Activated naive CD8-positive, alpha-beta T cell treated with anti-CD3 and anti-CD28 coated beads for 36 hours (primary cell): ENCODE measurements at places on chromosomes 12 and 14. TPM values are rescaled to one million over a fixed set of nuclear protein-coding genes. Genes with fewer than 3 reads are reported as not detected.

CD163 gene
- total RNA-seq: not detected

SOAT2 gene
- total RNA-seq: 3.1 TPM

PPP4R4 gene
- total RNA-seq: 1.4 TPM

GRCh38 chr12:131147894-131148293 is 194.2 kb downstream of the ADGRD1 start:
- no peak for DNase-seq

- DNase-seq: no peak
Measured at GRCh38 chr14:87156878-87157277, 836.1 kb downstream of the GALC start.

DNA sequence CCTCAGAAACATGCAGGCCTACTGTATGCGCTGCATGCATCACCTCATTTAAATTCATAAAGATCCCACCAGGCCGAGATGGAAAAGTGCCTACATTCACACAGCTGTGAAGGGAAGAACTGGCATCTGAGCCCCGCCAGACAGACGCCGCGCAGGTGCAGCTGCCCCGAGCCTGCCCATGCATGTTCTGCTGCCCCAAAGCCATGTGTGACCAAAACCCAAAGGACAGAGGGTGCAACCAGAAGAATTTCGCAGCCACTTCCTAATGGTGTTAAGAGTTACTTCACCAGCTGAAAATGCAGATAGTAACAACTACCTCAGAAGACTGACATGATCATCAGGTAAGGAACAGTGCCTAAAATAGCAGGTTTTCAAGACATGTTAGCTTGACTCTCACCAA is 13.5 kb upstream of the KRT8 start:
- no peak for DNase-seq

GRCh38 chr12:32921397-32921796 is 24.8 kb upstream of the PKP2 start:
- no peak for DNase-seq

GRCh38 chr12:131204416-131205274 is 250.9 kb downstream of the ADGRD1 start:
- no peak for DNase-seq

GRCh38 chr14:60926002-60926401 is 54.9 kb downstream of the TRMT5 start:
- DNase-seq: no peak

- no peak for DNase-seq
Measured at GRCh38 chr12:107759410-107759809, 1.5 kb downstream of the PRDM4 start.

DNA sequence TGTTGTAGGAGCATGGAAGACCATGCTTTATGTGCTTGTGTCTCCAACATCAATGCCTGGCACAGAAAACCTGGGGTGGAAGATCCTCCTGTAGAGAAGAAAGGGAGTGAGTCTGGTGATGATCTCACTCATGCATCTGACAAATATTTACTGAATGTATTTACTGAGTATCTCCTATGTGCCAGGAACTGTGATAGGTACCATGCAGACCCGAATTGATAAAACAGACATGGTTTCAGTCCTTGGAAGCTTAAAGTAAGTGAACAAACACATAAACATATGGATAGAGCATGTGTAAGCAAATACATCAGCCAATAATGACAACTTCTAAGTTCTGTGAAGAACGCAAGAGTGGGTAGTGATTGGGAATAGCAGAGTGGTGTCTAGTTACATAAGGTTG is 117.0 kb upstream of the CCDC198 start:
- no peak for DNase-seq

- DNase-seq: no peak
Measured at GRCh38 chr14:54528973-54529372, 19.3 kb downstream of the CGRRF1 start.

DNA sequence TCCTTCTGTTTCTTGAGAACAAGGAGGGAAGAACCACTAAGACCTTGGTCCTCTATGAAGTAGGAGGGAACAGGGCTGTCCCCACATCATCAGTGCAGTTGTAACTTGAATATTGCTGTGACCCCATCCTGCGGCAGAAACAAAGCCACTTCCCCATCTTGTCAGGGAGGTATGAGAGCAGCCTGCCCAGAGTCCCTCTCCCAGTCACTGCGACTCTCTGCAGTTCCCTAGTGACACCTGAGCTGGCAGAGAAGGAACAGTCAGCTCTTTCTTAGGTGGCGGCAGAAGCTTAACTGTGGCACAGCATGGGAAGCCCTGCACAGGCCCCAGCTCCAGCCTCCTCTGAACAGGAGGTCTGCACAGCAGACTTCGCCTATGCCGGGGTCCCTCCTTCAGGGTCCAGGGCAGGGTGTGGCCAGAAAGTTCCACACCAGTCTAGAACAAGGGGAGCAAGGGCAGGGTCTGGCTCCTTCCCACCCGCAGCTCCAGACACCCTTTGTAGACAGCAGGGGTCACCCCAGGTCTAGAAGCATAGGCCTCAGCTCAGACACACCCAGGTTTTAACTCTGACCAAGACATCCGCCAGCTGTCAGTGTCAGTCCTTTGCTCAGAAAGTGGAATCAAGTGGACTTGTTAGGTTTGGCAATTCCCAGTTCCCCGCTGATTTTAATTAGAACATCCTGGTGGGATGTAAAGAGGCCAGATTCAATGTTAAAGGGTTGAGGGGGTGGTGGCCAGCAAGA is 36.8 kb downstream of the DEGS2 start:
- DNase-seq: no peak

GRCh38 chr12:58186914-58187313 is 245.5 kb downstream of the ATP23 start:
- no peak for DNase-seq

DNA sequence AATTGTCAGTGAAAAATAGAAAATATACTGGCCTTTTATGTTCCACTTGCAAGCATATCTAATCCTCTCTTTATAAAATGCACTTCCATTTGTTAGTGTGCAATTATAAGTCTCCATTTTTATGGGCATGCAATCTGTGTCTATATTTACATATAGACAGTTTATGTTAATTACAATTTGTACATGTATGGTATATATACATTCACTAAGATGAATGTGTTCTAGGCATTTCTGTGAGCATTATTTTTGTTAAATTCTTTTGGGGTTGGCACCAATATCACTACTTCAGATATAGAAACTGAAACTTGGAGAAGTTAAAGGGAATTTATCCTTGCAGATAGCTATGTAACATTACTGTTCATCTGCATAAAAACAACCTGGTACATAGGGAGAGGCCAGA is 470.8 kb upstream of the LMO3 start:
- DNase-seq: no peak

DNA sequence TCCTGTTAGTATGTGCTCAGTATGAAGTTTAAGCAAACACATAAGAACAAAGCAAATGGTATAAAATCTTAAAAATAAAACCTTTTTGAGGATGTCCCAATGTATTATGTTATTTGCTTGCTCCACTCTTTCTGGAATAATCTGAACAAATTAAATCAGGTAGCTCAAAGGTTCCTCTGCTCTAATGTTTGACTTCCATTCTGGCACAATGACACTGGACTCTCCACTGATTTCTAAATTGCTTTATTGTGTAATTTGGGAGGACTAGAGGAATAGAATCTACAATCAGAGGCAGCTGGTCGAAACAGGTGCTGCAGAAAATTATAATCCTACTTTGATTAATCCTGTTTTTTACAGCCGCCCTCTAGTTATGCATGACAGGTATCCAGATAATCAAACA is 523.7 kb upstream of the FOXG1 start:
- DNase-seq: no peak
